Stimulated activated CD8-positive, alpha-beta memory T cell treated with anti-CD3 and anti-CD28 coated beads, Interleukin-7, amount 100 ng/mL, for 1 hour (primary cell): ENCODE measurements at places on chromosomes 11 and 22.

GRCh38 chr11:111684251-111684650 lies 81.9 kb downstream of the PPP2R1B start:
- DNase-seq, result no peak

- no peak for DNase-seq
Measured at GRCh38 chr22:23063539-23064380, 6.6 kb upstream of the GNAZ start.

GRCh38 chr22:39332441-39333064 lies 13.1 kb upstream of the RPL3 start:
- DNase-seq, result no peak

DNA sequence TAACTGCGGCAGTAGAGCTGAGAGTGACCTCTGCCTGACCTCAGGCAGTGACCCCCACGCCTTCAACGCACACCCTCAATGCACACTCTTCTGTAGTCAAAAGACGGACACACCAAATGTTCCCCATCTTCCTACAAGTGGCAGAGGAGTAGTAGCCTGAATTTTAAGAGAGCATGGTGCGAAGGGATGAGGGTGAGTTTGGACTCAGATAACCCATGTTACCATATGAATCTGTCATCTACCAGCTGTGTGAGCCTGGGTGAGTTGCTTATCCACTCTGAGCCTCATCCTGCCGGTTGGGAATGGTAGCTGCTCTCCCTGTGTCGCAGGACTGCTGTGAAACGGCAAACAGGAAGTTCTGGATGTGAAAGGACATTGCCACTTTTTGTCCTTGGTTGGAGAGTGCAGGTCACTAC lies 20.6 kb upstream of the ROBO3 start:
- DNase-seq, result no peak

- DNase-seq, result no peak
Measured at GRCh38 chr11:76802151-76802550, 19.0 kb downstream of the TSKU start.

GRCh38 chr22:29454276-29454675 lies 15.9 kb downstream of the RFPL1 start:
- no peak for DNase-seq

DNA sequence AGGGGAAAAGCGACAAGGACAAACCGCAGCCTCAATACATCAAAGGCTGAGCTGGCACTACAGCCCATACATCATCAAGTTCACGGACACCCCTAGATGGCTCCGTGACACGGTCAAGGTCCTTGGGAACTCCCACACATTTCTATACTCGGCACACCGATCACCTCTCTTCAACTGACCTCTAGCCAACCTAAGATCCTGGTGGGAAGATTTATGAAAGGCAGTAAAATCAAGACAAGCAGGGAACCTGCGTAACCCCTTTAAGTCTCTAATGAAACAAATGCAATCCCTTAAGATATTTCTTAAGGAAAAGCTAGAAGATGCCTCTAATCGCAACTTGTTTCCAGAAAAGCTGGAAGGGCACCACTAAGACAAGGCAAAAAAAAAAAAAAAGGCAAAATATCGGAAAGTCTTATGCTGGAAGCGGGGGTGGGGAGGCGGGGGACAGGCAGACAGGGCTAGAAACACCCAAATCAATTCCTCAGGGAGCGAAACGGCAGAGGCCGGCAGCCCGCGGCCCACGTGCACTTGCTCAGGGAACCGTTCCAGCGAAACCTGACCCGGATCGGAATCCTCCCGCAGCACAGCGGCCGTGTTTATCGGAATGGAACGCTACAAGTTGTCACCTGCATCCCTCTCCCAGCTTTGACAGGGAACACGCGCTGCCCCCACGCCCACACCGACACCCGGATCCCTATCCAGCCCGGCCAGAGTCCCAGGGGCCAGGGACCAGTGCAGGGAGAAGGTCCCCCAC lies 1.4 kb downstream of the ARHGAP20 start:
- DNase-seq, result no peak

GRCh38 chr11:94796863-94797262 lies 28.7 kb downstream of the AMOTL1 start:
- no peak for DNase-seq

- DNase-seq, result no peak
Measured at GRCh38 chr22:20111045-20111688, 4.7 kb upstream of the RANBP1 start.
